SHP77 treated with DMSO at 0.1 percent for 48 hours (cell line): ENCODE measurements at places on chromosomes 6 and 20.

- no peak for DNase-seq
These were observed 40.7 kb upstream of the KIF16B start for GRCh38 chr20:16613954-16614353.

DNA sequence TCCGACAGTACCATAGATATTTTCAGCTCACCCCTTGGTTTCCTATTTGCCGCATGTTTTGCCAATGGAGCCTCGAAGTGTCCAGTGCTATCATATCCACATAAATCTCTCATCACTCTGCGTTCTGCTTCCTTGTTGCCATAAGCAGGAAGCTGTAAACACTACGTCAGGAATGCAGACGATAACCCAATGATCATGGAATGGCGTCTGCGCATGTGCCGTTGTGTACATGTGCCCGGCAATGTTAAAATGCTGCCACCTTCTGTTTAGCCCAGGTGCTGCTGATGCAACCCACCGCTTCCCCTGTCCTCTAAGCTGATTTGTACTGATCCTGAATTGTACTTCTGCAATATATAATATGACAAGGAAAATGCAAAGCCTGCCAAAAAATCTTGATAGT is 607.5 kb downstream of the HDGFL1 start:
- DNase-seq: no peak

DNA sequence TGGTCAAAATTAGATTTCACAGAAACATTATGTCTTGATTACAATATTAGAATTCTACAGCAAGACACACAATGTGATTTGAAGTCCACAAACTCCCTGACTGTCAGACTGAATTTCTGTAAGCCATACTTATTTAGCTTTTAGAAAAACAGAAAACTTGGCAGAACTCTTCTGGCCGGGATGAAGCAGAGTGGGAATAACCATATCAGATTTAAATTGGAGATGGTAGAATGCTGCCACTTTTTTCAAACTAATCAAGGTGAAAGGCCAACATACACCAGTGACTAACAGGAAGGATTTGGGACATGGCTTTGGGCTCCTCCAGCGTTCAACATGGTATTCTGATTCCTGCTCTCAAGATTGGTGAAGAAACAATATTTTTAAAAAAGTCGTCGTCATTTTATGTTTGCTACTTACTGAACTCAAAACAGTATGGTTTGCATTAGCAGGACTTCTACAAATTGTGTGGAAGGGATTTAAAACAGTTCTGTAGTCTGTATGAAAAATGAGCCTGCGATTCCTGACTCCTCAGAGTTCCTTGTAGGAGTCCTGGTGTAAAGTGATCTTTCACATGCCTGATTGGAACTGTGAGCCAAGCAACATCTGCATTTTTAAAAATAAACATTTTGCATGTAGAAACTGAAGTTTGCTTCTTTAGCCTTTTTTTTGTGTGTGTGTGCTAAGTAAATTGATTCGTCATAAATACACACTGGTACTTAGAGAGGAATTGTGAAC is 297.9 kb upstream of the SOX4 start:
- DNase-seq: no peak

GRCh38 chr20:15835811-15836210 is 737.4 kb downstream of the KIF16B start:
- no peak for DNase-seq

- no peak for DNase-seq
These were observed 15.2 kb upstream of the KCNK15 start for GRCh38 chr20:44730441-44730840.

- no peak for DNase-seq
These were observed 17.0 kb downstream of the ADGRB3 start for GRCh38 chr6:68652117-68652536.

DNA sequence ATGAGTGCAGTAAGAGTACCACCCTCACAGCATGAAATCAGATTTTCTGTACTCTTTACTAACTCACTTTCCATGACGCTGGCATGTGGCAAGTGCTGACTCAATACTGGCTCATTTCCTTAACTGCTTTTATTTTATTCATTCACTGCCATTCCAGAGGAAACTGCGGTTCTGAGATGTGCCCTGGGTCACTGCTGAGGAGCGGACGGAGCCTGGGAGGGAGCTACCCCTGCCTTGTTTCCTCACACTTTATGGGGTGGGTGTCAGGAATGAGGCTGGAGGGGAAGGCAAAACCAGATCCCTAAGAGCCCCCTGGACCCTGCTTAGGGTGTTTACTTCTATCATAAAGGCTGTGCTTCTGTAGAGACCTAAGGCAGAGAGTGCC is 14.4 kb downstream of the NT5E start:
- DNase-seq: no peak

- DNase-seq: no peak
These were observed 708 bp downstream of the WDR46 start for GRCh38 chr6:33288141-33288920.

DNA sequence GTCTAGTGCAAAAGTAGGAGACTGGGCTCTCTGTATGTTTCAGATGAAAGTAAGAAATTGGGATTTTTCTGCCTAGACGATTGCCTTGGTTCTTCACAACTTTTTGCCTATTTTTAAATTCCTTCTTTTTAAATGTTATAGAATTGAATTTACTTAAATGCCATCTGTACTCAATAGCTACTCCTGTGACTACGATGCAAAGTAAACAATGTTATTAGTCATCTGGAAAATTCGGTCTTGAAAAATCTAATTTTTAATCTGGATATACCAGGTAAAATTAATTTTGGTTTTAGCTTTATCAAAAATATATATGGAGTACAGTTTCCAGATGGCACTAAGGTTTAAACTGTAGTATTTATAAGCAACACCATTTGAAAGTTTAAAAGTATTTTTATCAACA is 472.2 kb downstream of the UTRN start:
- DNase-seq: no peak

GRCh38 chr6:34066772-34067770 is 78.8 kb downstream of the GRM4 start:
- no peak for DNase-seq

GRCh38 chr20:34941226-34941625 is 14.4 kb downstream of the GSS start:
- no peak for DNase-seq

GRCh38 chr6:34226731-34227586 is 9.7 kb upstream of the HMGA1 start:
- DNase-seq: no peak

GRCh38 chr6:14665827-14666724 is 548.5 kb downstream of the CD83 start:
- no peak for DNase-seq

DNA sequence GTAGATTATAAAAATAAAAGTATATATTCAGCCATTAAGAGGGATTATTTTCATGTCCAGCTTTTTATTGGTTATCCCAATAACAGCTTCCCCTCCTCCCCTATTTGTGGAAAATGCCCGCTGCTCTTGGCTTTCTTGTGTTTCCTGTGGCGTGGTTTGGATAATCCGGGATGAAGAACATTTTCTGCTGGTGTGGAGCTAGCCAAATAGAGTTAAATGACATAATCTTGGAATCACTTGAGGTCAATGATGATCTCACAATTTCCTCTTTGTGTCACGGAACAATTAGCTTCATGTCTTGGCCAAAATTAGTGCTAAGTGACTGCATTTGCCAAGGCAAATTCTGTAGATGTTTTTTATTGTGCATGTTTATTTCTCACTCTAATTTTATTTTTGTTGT is 394.0 kb downstream of the LAMA2 start:
- DNase-seq: no peak

DNA sequence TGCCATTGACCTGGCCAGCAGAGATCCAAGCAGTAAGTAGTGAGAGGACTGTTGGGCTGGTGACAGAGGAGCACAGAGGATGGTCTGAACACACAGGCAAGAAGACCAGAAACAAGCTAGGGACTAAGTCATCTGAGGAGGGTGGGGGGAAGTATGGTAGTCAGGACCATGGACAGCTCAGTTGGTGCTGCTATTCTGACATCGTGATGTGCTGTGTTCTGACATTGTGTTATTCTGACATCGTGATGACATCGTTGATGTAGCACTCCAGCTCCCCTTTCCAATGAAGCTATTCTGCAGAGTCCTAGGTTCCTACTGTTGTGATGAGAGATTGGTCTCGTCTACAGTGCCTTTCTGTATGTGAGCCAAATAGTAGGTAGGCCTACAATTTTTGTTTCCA is 28.7 kb downstream of the CFAP206 start:
- no peak for DNase-seq

GRCh38 chr6:741410-742339 is 48.7 kb upstream of the EXOC2 start:
- DNase-seq: no peak

DNA sequence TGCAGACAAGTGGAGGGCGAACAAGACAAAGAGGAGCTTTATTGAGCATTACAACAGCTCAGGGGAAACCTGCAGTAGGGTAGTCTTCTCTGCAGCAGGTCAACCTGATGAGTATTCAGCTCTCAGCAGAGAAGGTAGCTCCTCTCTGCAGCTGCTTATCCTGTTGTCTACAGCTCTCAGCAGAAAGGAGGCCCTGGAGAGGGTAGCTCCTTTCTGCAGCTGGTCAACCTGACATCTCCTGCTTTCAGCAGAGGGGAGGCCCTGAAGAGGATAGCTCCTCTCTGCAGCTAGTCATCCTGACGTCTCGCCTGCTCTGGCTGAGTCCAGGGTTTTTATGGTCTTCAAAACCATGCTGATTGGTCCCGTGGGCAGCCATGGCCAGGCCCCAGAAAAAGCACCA is 113.6 kb downstream of the CD24 start:
- DNase-seq: no peak
